ENCODE measurements at places on chromosomes 7 and 10. TPM values are rescaled to one million over a fixed set of nuclear protein-coding genes. Genes with fewer than 3 reads are reported as not detected.

PRSS1 gene
- not detected for total RNA-seq

AKR1C8 gene
- total RNA-seq, result not detected

TCAF2 gene
- total RNA-seq, result 1.9 TPM

CTAGE8 gene
- 0.44 TPM for total RNA-seq

CH25H gene
- 0.25 TPM for total RNA-seq

C10orf143 gene
- total RNA-seq, result 0.44 TPM

SLC25A13 gene
- total RNA-seq, result 17.2 TPM

AVPI1 gene
- 23.0 TPM for total RNA-seq

GJC3 gene
- total RNA-seq, result not detected

ZCWPW1 gene
- total RNA-seq, result 1.4 TPM

CYP3A7 gene
- total RNA-seq, result 0.55 TPM

CCL26 gene
- total RNA-seq, result 1.7 TPM

PAX2 gene
- not detected for total RNA-seq

VSIR gene
- total RNA-seq, result 10.1 TPM

OPN1SW gene
- total RNA-seq, result not detected

PHYHIPL gene
- not detected for total RNA-seq

HKDC1 gene
- 10.6 TPM for total RNA-seq

RHBDD2 gene
- total RNA-seq, result 12.2 TPM

CDHR3 gene
- total RNA-seq, result 4.0 TPM

CALY gene
- 0.25 TPM for total RNA-seq

TBC1D12 gene
- 13.6 TPM for total RNA-seq

ZC3HAV1 gene
- total RNA-seq, result 25.3 TPM

CRYGN gene
- total RNA-seq, result 0.25 TPM

ASB10 gene
- not detected for total RNA-seq

TMEM178B gene
- total RNA-seq, result not detected

USP54 gene
- 35.5 TPM for total RNA-seq

ZNF117 gene
- 3.9 TPM for total RNA-seq

ENTPD1 gene
- total RNA-seq, result under 0.01 TPM

LFNG gene
- total RNA-seq, result 6.1 TPM

SPAG6 gene
- total RNA-seq, result 0.11 TPM

SDK1 gene
- 10.1 TPM for total RNA-seq

METTL27 gene
- total RNA-seq, result 51.5 TPM

LRRC27 gene
- 13.9 TPM for total RNA-seq

ITGA8 gene
- 1.1 TPM for total RNA-seq

ASIC3 gene
- total RNA-seq, result under 0.01 TPM

MYL7 gene
- not detected for total RNA-seq

PRPF18 gene
- total RNA-seq, result 46.7 TPM

PALD1 gene
- total RNA-seq, result under 0.01 TPM

SMKR1 gene
- total RNA-seq, result 0.44 TPM

NXPH1 gene
- not detected for total RNA-seq

TRAPPC14 gene
- 10.9 TPM for total RNA-seq

CHST15 gene
- 4.6 TPM for total RNA-seq

PILRA gene
- total RNA-seq, result 0.12 TPM

OR13A1 gene
- total RNA-seq, result not detected

HOXA3 gene
- 1.2 TPM for total RNA-seq

HMX2 gene
- total RNA-seq, result not detected

THSD7A gene
- 0.50 TPM for total RNA-seq

CLDN4 gene
- 58.2 TPM for total RNA-seq

KDM7A gene
- 7.1 TPM for total RNA-seq

Data from uterine smooth muscle cell (primary cell).